ENCODE measurements at places on chromosomes 7 and 10.

DNA sequence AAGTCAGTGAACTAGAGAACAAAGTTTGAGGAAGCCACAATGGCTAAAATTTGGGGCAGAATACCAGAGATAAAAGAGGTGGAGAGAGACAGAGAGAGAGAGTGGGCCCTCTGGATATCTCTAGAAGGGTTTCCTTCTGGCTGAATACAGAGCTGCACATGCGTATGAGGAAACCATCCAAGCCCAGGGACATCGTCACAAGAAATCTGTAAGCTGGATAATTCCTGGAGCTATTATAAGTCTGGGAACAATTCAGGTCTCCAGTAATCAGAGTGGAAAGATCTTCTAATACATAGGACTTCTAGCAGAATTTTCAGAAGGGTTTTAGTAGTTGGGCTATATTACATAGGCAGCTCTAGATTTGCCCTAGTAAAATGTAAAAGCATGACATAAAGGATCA is 415.7 kb upstream of the MTPN start:
- no peak for DNase-seq

DNA sequence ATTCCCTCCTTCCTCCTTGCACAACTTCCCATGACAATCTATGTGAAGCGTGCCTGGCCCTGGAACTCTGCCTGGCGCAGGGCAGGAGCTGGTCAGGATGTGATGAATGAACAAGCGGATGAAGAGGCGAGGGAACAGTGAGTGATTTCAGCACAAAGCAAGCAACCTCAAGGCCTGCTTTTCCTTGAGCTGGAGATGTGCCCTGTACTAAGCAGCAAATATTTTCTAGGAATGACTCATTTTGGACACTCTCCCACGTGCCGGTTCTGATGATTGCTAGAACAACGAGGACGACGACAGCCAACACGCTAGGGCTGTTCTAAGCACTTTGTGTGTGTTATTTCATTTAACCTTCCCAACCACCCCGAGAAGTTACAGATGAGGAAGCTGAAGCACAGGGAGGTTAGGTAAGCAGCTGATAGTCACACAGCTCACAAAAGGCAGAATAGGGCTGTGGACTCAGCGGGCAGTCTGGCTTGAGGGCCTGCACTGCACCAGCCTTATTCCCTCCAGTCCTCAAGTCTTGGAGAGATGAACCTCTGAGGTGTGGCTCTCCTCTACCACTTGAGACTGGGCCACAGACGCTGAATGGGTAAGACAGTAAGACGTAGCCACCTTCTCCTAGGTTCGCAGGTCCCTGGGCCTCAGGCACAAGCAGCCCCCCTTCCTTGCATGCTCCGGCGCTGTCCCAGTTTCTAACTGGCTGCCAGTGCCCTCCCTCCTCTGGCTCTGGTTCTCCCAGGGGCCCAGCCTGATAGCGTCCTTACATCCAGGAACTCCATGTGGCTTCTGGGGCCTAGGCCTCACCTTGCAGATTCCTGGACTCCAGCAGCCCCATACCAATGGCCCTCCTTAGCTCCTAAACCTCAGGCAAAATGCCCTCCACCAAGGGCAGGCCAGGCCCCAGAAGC is 59.0 kb downstream of the YKT6 start:
- no peak for DNase-seq

- no peak for DNase-seq
Observed at GRCh38 chr7:81525841-81526240, 244.0 kb downstream of the HGF start.

DNA sequence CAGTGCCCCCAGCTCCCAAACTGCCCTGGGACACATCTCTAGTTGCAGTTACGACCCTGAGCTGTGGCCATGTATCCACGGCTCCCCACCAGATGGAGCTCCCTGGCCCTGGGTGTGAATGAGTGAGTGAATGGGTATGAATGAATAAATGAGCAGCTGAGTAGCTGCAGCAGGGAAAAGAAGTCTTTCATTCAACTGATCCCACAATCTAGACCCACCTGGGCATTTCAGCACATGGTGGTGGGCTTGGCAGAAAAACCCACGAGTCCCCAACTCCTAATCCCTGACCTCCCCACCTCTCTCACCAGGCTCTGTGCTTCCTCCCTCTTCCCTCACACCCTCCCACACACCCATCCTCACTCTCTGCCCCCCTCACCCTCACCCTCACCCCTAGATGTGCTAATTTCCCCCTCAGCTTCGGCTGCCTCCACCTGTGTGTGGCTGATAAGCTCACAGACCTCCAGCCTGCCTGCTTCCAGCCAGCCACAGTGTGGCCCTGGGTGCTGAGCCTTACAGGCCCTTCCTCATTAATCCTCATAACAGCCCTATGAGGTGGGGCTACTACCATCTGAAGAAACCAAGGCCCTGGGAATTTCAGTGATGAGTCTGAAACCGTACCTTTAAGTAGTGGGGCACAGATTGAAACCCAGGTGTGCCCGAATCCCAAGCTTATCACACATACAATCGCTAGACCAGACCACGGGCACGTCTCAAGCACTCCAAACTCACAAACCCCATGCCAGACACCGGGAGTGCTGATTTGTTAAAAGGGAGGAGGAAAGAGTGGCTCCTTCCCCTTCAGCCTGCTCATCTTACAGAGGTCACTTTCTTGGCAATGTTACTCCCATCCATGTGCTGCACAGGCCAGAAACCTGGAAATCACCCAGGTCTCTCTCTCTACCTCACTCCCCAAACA is 2.2 kb upstream of the ATP6V1F start:
- DNase-seq: no peak

Measured in right lobe of liver (tissue), 6 donors.